ENCODE measurements at places on chromosomes 4 and X. TPM values are rescaled to one million over a fixed set of nuclear protein-coding genes. Genes with fewer than 3 reads are reported as not detected.

DNA sequence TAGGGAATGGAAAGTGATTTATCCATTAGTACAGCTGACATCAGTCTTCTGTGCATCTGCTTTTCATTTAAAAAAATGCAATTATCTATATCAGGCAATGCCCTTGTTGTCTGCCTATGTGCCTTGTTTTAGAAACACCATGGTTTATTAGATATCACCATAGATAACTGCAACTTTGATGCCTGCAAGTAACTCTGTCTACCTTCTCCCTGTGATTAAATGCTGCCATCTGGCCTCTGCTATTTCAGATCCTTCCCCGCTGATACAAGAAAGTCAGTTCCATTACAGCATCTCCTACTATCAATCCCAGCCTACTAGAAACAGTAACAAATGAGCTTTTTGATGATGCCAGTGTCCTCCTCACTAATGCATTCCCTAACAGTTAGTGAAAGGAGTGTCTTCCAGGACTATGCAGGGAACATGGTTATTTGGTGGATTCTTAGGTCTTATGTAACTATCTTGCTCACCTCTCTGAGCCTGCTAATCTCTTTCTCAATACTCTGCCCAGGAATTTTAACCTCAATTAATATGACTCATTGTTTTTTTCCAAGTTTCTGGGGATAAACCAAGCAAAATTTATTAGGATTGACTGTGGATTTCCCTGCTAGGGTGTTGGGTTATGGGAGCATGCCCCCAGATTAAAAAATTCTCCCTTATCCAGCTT, 444.9 kb downstream of the RAPGEF2 start:
- DNase-seq: no peak

Gene TBC1D8B
- total RNA-seq: 0.43 TPM

- peak; percentile 76 for DNase-seq
Measured at GRCh38 chrX:115898382-115899001, 272.1 kb upstream of the AGTR2 start.

DNA sequence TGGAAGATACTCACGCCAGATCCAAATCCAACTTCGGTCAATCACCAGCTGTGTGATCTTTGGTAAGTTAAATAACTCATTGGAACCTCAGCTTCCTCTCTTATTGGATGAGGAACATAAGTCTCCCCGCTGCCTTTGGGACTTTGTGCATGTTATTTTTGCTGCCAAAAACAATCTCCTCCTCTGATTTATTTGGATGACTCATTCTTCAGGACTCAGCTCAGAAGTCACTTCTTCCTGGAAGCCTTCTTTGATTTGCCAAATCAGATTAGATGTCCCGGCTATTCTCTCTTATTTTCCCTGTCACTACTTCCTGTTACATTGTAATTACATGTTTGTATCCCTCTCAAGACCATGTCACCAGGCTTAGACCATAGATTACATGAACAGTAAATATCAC, 138.0 kb upstream of the BOD1L1 start:
- DNase-seq: no peak

Gene MAGEA11
- not detected for total RNA-seq

- DNase-seq: no peak
Measured at GRCh38 chr4:34157547-34157946, 2086.8 kb downstream of the ARAP2 start.

GRCh38 chr4:55618546-55619143, 17.5 kb downstream of the NMU start:
- DNase-seq: no peak

Gene ZRSR2
- 14.8 TPM for total RNA-seq

DNA sequence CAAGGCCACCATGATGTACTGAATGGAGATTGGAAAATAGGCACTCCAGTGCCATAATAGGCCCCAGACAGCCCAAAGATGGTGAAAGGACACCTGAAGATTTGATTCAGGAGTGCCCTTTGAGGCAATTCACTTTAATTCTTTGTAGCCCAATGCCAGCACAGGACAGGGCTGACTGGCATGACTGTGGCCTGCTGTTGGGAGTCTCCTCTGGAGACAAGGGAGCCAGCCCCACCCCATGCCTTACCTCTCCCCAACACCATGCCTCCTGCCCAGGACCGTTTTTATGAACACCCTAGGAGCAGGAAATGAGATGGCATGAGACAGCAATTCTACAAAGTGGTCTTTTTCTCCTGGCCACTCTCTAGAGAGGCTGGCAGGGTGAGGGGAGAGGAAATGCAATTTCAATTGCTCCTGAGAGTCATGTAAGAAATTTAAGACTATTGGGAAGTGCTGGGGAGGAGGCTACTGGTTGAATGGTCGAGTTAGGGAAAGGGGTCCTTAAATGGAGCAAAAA, 94.2 kb upstream of the MAMLD1 start:
- no peak for DNase-seq

GRCh38 chr4:115972967-115973366, 859.5 kb upstream of the NDST4 start:
- DNase-seq: no peak

DNA sequence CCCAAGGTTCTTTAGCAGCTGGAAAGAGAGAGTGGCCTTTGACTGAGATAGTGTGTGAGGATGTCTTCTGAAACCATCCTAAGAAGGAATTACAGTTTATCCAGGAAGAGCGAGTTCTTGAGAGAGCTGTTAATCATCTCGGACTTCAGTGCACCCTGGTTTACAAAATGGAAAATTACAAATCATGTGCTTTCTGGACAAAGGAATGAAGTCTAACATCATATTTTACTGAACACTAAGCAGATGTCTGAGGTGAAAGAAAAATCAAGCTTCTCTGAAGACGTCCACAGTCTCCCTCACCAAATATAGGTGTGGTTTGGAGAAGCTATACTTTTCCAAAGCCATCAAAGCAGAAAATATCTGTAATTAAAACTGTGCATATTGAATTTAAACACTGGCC, 30.8 kb upstream of the CYP2U1 start:
- DNase-seq: no peak

Gene LUZP4
- total RNA-seq: not detected

Gene GRIA2
- not detected for total RNA-seq

GRCh38 chrX:97050392-97050791, 166.7 kb downstream of the RPA4 start:
- no peak for DNase-seq

GRCh38 chrX:43655151-43656004, 721 bp upstream of the MAOA start:
- no peak for DNase-seq

DNA sequence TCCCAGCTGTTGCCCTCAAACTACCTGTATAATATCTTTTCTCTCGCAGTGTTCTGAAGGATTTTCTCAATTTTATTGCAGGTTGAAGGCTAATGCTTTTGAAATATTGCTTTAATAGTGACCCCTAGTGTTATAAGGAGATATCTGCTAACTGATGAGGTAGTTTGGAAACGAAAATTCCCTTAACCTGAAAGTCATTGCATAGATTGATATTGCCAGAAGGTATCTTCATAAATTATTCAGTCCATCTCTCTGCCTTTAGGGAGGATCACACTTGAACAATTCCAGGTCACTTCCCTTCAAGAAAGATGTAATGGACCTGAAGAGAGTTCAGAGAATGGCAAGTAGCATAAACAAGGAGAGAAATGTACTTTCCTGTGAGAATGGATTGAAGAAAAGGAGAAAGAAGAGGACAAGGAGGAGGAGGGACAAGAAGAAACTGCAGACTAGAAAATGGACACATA, 44.1 kb downstream of the TIGD4 start:
- DNase-seq: no peak

DNA sequence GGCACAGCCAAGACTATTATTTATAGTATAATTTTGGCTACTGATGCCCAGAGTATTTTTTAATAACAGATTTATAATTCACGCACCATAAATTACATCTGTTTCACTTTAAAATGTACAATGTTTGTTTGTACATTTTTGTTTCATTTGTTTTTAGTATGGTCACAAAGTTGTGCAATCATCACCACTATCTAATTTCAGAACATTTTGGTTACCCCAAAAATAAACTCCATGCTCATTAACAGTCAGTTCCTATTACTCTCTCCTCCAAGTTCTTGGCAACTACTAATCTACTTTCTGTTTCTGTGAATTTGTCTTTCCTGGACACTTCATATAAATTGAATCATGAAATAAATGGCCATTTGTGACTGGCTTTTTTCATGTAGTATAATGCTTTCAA, 176.7 kb downstream of the SH3BGRL start:
- DNase-seq: no peak

- DNase-seq: no peak
Measured at GRCh38 chrX:144918936-144919335, 328.4 kb upstream of the SPANXN1 start.
